Bronchial epithelial cell (primary cell): ENCODE measurements at places on chromosomes 7 and 10.
A peak's percentile ranks its signal among the peaks of the same experiment; 100 is the strongest.

DNA sequence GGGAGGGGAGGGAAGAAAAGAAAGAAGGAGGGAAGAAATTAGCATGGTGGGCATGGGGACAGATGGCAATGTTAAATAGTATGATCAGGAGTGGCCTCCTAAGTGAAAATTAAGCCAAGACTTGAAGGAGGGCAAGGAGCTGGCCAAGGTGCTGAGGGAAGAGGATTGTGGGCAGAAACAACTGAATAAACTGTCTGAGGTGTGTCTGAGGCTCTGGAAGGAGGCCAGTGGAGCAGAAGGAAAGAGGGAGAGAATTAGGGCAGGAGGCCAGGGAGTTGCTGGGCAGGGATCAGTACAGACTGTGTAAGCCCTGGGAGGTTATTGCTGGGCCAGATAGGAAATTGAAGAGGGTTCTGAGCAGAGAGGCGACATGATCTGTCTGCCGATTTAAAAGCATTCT is 40.6 kb upstream of the VKORC1L1 start:
- DNase-seq, result peak; percentile 26

GRCh38 chr10:100020142-100020885 is 10.6 kb upstream of the DNMBP start:
- DNase-seq, result no peak

DNA sequence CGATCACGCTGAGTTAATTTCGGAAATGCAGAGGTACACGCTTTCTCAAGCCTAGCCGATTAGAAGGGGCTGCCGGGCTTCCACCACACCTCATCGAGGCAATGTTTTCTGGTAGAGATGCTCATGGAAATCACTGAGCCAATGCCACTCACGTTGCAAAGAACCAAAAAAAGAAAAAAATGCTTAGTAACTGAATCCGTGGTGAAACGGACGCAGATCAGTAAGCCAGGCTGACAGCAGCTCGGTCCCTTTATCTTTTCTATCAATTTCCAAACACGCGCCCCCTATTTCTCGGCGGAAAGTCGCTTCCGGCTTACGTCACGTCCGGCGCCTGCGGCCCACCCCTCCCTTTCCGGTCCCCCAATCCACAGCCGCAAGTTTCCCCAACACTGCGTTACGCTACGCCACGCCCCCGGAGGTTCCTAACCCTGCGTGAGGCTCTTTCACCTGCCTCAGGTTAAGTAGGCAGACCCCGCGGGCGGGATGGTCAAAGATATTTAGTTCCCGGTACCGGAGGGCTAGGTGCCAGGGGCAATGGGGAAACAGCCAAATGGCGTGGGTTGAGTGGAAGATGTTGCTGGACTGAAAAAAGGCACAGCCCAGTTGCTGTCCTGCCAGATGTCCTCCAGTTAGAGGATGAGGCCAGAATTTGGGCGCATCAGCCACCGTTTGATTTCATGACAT is at the start of gene NSUN6:
TSS of gene NSUN6 (minus strand) at position 264 of the 684 bp plus-strand sequence. CDS start 384 bp downstream, outside the sequence.
- DNase-seq, result peak; percentile 84

- DNase-seq, result no peak
Observed at GRCh38 chr10:97500297-97500575, 1.5 kb downstream of the UBTD1 start.

GRCh38 chr7:50327443-50327842 is 22.9 kb downstream of the IKZF1 start:
- no peak for DNase-seq
